Breast epithelium (tissue), 4 donors: ENCODE measurements at places on chromosomes 1 and 21.

GRCh38 chr1:186474208-186474607 is 13.3 kb upstream of the PDC start:
- no peak for DNase-seq

DNA sequence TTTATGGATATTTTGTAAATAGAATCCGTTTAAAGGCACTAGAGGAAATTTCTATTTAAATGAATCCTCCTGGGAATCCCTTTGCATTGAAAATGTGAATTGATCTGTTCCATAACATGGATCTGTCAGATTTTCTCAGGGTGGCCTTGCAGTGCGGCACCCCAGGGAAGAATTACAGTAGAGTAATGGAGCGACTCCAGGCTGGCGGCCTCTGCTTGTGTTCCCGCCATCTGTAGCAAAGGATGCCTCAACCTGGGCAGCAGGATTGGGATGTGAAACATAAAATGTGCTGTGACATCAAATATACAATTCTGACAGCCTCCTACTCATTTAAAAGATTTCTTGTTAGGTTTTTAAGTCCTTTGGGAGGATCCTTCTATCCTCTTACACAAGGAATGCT is 115.9 kb downstream of the RHOU start:
- peak; percentile 14 for DNase-seq

DNA sequence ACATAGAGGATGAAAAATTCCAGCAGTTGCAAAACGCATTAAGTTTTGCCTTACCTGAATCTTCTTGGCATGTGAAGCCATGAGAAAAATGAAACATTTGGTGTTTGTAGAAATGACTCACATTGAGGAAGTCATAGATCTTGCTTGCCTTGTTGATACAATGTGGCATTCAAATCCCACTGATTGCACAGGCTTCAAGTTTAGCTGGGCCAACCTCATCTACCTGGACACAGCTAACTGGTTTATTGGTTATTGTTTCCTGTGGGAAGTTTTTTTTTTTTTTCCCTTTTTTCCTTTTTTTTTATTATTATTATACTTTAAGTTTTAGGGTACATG is 168.9 kb upstream of the C21orf91 start:
- DNase-seq = no peak

- no peak for DNase-seq
These were observed 79.7 kb upstream of the LPGAT1 start for GRCh38 chr1:211910113-211910884.

GRCh38 chr1:38330799-38331198 is 284.2 kb upstream of the POU3F1 start:
- DNase-seq = no peak

DNA sequence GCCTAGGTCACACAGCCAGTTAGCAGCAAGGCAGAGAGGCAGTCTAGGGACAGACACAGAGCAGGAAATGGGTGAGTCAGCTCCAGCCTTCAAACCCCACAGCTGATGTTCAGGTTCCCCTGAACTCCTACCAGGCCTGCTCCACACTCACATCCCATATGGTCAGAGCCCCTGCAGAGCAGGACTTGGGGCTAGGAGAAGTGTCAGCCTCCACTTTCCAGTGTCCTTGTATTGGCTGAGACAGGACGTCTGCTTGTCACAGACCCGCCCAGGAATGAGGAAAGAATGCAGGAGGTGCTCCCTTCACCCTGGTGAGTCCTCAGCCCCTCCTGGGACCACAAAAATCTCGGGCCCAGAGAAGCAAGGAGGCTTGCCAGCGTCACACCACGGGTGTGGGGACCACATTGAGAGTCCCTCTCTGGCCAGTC is 92.5 kb downstream of the LACTBL1 start:
- no peak for DNase-seq
